ENCODE measurements at places on chromosomes 4 and X. TPM values are rescaled to one million over a fixed set of nuclear protein-coding genes. Genes with fewer than 3 reads are reported as not detected.

Gene UTP14A
- total RNA-seq: 52.5 TPM

Gene PNCK
- total RNA-seq: 0.07 TPM

Gene FDCSP
- total RNA-seq: not detected

Gene CENPVL1
- total RNA-seq: not detected

Gene MAP9
- total RNA-seq: 4.2 TPM

Gene GAGE12H
- total RNA-seq: not detected

Gene GAGE12F
- total RNA-seq: not detected

Gene CABS1
- total RNA-seq: not detected

Gene UGT2A1
- total RNA-seq: not detected

Gene FTHL17
- not detected for total RNA-seq

Gene GPM6B
- total RNA-seq: 0.38 TPM

Gene BMP3
- not detected for total RNA-seq

Gene ARR3
- not detected for total RNA-seq

Gene CT45A5
- 0.09 TPM for total RNA-seq

Gene TMEM271
- total RNA-seq: not detected

Gene TBC1D14
- 43.8 TPM for total RNA-seq

Gene F9
- not detected for total RNA-seq

Gene PNPLA4
- 13.0 TPM for total RNA-seq
